Activated CD8-positive, alpha-beta memory T cell treated with anti-CD3 and anti-CD28 coated beads for 48 hours (primary cell): ENCODE measurements at places on chromosomes 12 and 14.

- no peak for DNase-seq
Observed at GRCh38 chr12:104698871-104699270, 242.1 kb downstream of the CHST11 start.

DNA sequence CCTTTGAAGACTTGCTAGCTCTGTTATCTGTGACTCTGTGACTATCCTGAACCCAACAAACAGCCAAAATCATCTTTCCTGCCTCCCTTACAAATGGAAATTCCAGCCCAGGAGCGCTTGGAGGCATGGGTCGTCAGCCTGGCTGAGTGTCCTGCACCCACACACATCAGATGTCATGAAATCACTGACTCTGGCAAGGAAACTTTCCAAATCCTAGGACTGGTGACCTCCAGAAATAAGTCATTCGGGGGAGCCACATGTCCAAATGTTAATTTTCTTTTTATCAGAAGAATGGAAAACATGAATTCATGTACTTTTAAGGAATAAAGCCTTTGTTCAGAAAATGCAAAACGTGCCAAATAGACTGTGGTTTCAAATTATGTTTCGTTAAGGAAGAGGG is 96.3 kb upstream of the EVL start:
- DNase-seq = no peak

GRCh38 chr12:122958198-122958888 is 7.9 kb downstream of the ABCB9 start:
- DNase-seq = no peak

GRCh38 chr12:96743606-96744005 is 163.5 kb upstream of the NEDD1 start:
- DNase-seq = no peak

GRCh38 chr12:56188778-56189098 is 545 bp downstream of the SMARCC2 start:
- DNase-seq = peak; percentile 10

GRCh38 chr12:108254517-108255251 is 84.4 kb downstream of the CMKLR1 start:
- no peak for DNase-seq

GRCh38 chr12:83541446-83541845 is 854.7 kb downstream of the TMTC2 start:
- DNase-seq = no peak

DNA sequence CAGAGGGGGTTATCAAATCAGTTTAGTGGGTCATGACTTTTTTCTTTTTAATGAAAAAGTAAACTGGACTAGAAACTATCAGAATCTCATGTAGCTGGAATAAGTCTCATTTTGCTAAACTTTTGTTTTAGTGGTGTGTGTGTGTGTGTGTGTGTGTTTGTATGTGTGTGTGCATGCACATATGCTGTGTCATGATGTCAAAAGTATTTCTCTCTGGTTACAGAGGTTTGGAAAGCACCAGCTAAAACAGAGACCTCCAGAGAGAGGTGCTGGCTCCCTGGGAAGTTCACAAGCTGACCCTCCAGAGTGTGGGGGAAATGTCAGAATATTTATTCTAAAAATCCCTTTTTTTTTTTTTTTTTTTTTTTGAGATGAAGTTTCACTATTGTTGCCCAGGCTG is 114.7 kb downstream of the LGMN start:
- no peak for DNase-seq

- no peak for DNase-seq
Observed at GRCh38 chr12:55733021-55733555, 4.3 kb upstream of the CD63 start.

DNA sequence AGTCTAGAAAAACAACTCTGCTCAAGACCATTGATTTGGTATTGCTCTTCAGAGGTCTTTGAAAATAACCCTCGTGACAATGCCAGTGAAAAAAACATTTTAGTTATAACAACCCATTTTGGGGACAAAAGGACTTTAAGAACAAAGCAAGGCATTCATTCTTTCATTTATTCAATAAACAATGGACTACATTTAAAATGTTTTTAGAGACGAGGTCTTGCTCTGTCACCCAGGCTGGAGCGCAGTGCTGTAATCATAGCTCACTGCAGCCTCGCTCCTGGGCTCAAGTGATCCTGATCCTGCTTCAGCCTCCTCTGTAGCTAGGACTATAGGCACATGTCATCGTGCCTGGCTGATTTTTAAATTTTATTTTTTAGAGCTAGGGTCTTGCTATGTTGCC is 7.7 kb upstream of the KICS2 start:
- DNase-seq = no peak

DNA sequence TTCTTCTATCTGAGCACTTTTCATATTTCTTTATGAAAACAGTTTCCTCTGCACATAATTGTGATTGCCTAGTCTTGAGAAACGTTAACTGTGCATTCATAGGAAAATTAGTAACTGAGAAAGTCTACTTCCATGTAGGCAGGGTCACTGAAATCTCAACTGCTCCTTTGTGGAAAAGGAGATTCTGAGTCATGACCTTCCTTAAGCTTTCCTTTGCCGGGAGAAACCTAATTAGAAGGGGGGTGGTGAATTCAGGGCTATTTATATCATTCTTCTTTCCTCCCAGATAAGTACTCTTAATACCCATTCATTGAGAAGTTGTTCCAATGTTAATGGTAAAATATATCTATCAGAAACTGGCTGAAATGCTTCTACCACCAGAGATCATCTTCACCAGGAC is 751.0 kb upstream of the TMEM132C start:
- DNase-seq = no peak

- DNase-seq = no peak
Observed at GRCh38 chr14:35632271-35632670, 98.3 kb downstream of the INSM2 start.

DNA sequence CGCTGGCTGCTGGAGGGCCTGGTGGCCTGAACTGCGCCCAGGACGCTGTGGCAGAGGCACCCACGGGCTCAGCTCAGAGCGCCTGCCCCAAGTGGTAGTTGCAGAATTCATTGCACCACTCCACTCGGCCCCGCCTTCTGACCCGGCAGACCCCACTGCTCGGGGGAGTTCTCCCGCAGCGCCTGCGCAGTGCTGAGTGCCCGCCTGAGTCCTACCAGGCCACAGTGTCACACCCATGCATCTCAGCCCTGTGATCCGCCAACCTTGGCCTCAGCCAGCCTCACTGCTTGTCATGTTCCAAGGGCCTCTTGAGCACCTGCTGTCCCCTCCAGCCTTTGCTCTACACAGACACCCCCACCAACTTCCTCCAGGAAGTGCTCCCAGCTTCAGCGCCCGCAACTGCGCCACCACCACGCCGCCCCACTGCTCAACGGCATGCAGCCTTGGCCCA is 12.2 kb downstream of the DEGS2 start:
- no peak for DNase-seq

GRCh38 chr14:96161636-96162035 is 43.0 kb upstream of the BDKRB2 start:
- DNase-seq = no peak

DNA sequence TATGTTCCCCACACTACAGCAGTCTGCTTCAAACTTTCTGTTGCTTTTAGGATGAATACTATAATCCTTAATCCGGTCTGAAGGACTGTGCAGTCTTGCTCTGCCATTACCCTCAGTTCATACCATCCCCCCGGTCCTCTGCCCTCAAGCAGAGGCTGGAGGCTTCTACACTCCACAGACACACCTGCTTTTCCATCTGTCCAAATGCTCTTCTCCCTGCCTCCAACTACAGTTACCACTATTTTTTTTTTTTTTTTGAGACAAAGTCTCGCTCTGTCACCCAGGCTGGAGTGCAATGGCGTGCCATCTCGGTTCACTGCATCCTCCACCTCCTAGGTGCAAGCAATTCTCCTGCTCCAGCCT is 19.3 kb upstream of the KCNH3 start:
- DNase-seq = no peak

DNA sequence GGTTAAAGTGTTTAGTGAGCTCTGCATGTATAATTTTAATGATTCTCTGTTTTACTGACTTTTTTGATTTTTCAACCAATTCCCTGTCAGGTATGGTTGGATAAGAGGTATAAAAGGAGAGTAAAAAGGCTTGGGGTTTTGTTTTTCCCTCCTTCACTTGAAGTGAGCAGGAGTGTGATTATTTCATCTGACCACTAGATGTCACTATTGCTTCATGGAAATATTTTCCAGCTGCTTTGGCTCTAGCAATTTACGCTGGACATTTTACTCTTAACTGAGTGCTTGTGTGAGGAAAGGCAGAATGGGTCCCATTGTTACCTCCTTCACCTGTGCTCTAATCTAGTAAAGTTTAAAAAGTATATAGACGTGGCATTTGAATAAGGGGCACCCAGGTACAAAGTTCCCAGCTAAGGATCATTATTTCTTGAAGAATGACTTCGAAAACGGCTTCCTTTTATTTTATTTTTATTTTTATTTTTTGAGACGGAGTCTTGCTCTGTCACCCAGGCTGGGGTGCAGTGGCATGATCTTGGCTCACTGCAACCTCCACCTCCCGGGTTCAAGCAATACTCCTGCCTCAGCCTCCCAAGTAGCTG is 66.5 kb downstream of the TBC1D30 start:
- DNase-seq = no peak

- DNase-seq = peak; percentile 87
Observed at GRCh38 chr12:26832822-26833742, at the start of gene ITPR2. Gene ITPR2, minus strand, starts transcription at chr12:26833194. Its CDS starts 413 bp downstream, at chr12:26832781.

- DNase-seq = no peak
Observed at GRCh38 chr12:9127936-9128663, 12.4 kb upstream of the A2M start.

DNA sequence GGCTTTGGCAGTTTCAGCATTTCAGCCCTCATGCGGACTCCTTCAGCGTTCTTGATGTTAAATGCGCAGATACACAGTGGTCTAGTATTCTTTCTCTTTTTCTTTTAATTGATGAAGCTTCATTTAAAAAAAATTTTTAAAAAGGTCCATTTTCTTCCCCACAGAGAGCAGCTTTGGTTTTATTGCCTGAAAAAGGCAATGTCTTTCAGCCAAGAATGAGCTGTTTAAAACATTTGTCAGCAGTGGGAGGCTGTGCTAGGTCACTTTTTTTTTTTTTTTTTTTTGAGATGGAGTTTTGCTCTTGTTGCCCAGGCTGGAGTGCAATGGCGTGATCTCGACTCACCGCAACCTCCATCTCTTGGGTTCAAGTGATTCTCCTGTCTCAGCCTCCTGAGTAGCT is 13.5 kb downstream of the KMT5A start:
- no peak for DNase-seq

DNA sequence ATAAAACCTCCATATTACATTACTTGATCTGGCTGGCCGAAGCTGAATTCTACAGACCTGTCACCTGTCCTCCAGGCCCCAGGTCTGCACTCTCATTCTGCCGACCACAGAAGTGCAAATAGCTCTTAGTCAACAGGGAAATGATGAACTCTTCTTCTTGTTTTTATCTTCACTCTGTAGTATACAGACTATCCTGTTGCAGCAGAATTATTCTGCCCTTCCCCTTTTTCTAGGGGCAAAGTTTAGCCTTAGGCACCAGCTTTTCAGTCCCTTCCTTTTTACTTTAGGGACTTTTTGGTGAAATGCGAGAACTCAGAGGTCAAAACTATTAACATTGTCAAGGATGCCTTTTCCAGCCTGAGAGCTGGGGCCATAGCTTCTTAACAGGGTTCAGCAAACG is 229.6 kb upstream of the EGLN3 start:
- no peak for DNase-seq

GRCh38 chr12:89671469-89671868 is 37.2 kb downstream of the ATP2B1 start:
- no peak for DNase-seq

DNA sequence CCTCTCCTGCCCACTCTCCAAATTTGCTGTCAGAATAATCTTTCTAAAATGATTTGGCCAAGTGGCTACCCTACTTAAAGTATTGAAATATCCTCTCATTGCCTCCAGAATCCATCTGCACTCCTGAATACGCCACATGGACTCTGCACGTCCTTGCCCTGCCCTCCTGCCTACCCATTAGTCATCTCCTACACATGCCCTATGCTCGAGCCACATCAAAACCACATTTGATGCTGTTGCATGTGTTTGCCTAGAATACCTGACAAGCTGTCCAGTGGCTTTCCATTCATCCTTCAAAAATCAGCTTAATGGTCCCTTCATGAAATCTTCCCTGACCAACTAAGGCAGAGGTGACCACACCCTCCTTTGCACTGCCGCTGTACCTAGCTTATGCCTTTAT is 17.0 kb downstream of the VCPKMT start:
- DNase-seq = no peak

- DNase-seq = no peak
Observed at GRCh38 chr14:92412912-92413311, 89.9 kb downstream of the SLC24A4 start.
